ENCODE measurements at places on chromosomes 7 and 10. TPM values are rescaled to one million over a fixed set of nuclear protein-coding genes. Genes with fewer than 3 reads are reported as not detected.

KCNH2 gene
- 88.9 TPM for total RNA-seq

DNA sequence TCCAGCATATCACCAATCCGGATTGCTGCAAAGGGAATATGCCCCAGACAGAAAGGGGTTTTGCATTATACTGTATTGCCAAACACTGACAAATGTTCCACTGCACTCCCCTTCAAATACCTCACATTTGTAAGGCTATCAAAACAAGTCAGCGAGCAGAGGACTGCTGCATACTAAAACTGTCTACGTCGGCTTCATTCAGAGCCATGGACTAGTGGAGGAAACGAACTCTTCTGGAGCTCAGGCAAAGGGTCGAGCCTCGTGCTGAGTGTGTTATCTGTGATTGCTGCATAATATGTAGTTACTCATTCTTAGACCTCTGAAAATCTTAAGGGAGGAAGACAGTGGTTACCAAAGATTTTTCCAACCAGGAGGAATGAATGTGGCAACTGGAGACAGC lies 200.2 kb downstream of the DYNC1I1 start:
- no peak for DNase-seq

GRCh38 chr10:26503911-26504310 lies 65.8 kb downstream of the APBB1IP start:
- no peak for DNase-seq

DNA sequence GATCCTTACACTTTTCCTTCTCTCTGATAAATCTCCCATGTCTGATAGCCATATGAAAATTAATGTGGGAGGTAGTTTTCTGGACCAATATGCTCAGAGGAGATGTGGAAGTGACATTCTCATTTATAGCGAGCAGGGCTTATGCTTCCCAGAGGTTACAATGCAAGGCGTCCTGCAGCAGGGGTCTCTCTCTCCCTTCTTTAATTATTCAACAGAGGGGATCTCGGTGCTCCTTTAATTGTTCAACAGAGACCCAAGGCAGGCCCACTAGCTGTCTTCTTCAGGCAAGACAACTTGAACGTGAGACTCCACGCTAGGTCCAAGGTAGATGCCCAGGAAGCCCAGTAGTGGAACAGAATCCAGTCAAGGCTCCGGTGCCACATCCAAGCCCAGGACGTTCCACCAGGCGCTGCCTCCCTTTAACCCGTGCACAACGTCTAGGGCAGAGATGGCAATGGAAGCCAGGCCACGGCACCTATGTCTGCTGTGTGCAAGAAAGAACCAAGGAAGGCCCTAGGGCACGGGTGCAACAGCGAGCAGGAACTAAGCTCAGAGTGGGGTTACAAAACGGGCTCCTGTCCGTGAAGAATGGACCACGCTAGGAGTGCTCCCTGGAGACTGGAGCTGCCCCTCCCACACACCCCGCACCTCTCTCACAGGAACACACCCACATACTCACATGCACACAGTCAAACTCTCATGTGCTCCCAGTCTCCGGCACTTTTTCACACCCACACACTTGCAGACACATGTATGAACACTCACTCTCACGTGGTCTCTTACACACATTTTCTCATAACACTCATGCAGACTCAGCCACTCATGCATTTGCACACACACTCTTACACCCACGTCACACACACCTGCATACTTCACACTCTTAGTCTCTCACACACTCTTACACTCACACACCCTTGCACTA lies 230.4 kb downstream of the TNS3 start:
- DNase-seq = no peak

DNA sequence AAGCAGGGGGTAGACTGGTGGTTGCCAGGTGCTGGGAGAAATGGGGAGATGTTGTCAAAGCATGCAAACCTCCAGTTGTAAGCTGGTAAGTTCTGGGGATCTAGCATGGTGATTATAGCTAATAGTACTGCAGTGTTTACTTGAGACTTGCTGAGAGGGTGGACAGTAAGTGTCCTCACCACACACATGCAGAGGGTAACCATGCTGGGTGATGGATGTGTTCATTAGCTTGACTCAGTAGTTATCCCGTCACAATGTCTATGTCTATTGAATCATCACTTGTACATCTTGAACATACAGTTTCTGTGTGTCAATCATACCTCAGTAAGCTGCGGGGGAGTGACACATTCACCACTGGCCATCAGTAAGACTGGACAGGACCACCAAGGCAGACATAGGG lies 42.1 kb downstream of the GSDME start:
- no peak for DNase-seq

GRCh38 chr10:125190946-125191345 lies 30.6 kb upstream of the CTBP2 start:
- DNase-seq = no peak

- DNase-seq = no peak
These were observed 38.3 kb upstream of the KLHL7 start for GRCh38 chr7:23067271-23067670.

Measured in Right ventricle myocardium superior (tissue), 1 donor.